ENCODE measurements at places on chromosomes 2 and 18. TPM values are rescaled to one million over a fixed set of nuclear protein-coding genes. Genes with fewer than 3 reads are reported as not detected.

Gene CCBE1
- not detected for total RNA-seq

GRCh38 chr2:102037681-102038080, 45.9 kb downstream of the IL1R2 start:
- DNase-seq = no peak

- no peak for DNase-seq
These were observed 42.8 kb upstream of the MYCN start for GRCh38 chr2:15897431-15898098.

GRCh38 chr2:73998451-73998850, 13.7 kb downstream of the TET3 start:
- DNase-seq = no peak

DNA sequence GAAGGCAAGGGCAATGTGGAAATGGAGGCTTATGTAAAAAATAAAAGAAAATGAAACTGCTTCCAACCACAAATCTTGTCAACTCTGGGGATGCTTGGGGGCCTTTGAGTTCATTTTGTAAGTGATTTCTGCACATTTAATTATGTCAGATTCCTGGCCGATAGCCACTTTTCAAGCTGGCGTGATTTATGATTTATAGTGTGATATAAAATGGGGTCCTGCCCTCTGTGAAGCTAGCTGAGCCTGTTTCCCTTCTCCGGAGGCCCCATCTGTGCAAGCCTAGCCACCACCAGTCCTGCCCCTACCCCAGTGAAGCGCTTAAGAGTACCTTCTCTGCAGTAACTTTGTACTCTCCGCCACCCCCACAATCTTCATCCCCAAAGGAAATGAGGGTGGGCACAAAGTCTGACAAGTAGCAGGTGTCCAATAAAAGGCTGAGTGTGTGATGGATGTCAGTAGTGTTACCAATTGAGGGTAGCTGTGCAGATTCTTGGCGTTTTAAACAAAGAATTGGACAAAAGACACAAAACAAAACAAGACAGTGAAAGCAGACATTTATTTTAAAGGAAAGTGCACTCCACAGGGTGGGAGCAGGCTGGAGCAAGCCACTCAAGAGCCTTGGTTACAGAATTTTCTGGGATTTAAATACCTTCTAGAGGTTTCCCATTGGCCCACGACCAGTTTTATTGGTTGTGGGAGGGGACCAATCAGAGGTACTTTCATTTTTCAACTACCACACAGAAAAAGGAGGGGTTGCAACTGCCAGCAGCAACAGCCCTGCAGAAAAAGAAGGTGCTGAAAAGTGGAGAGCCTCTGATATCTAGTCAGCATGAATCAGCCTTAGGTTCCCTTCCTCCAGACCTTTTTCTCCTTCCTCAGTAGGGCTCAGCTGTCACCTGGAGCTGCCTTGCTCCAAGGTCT, 39.0 kb upstream of the SIX3 start:
- no peak for DNase-seq

GRCh38 chr2:232532419-232532818, 6.5 kb downstream of the CHRND start:
- DNase-seq = no peak

- no peak for DNase-seq
These were observed 23.6 kb downstream of the UGP2 start for GRCh38 chr2:63865159-63865799.
